ENCODE measurements at places on chromosomes 5 and 9. TPM values are rescaled to one million over a fixed set of nuclear protein-coding genes. Genes with fewer than 3 reads are reported as not detected.

Gene BRD8
- total RNA-seq = 31.9 TPM

Gene TTC16
- 0.16 TPM for total RNA-seq

Gene ACSL6
- 4.5 TPM for total RNA-seq

DNA sequence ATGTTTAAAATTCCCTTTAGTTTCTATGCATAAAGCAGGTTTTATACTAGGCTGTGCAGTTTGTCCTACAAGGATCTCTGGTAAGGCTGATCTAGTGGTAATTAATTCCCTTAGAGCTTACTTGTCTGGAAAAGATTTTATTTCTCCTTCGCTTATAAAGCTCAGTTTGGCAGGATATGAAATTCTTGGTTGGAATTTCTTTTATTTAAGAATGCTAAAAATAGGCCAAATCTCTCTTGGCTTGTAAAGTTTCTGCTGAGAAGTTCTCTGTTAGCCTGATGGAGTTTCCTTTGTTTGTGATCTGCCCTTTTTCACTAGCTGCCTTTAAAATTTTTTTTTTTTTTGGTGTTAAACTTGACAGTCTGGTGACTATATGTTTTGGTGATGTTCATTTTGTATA is 237.1 kb upstream of the TLE4 start:
- no peak for DNase-seq

DNA sequence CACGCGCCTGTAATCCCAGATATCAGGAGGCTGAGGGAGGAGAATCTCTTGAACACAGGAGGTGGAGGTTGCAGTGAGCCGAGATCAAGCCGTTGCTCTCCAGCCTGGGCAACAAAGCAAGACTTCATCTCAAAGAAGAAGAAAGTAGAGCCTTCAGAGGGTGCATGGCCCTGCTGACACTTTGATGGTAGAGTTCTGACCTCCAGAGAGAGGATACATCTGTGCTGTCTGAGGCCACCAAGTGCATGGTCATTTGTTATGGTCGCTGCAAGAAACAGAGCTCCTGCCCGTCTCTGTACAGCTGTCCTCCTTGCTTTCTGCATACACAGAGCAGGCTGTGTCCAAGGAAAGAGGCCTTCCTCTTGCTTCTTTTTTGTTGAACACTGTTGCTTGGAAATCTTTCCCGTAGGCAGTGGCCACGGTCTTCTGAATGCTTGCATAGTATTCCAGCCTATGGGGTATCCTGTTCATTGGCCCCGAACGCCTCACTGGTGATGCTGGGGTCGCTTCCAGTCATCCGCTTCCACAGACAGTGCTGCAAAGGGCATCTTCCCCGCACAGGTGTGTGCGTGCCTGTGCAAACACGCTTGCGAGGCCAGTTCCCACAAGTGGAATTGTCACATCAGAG is 36.8 kb upstream of the UNC5A start:
- DNase-seq = peak; percentile 54

GRCh38 chr5:94180761-94181160 is 437.6 kb downstream of the KIAA0825 start:
- no peak for DNase-seq

All from cardiac septum (tissue), 1 donor.